ENCODE measurements at places on chromosomes 5 and 9. TPM values are rescaled to one million over a fixed set of nuclear protein-coding genes. Genes with fewer than 3 reads are reported as not detected.

GRCh38 chr9:132669319-132669697, 475 bp downstream of the DDX31 start:
- H3K27me3 ChIP-seq: no peaks in the 10 kb centered on the region
- H3K4me3 ChIP-seq: peak overlapping the region; percentile 93
- DNase-seq: no peak
- peaks cover 32% of the 10 kb centered on the region for H3K36me3 ChIP-seq

GRCh38 chr9:73423891-73424290, 272.2 kb downstream of the ANXA1 start:
- H3K27me3 ChIP-seq: no peaks in the 10 kb centered on the region
- H3K36me3 ChIP-seq: no peaks in the 10 kb centered on the region
- no peak for DNase-seq
- H3K27ac ChIP-seq: no peak overlapping the region
- H3K4me1 ChIP-seq: no peaks in the 10 kb centered on the region

- H3K36me3 ChIP-seq: no peaks in the 10 kb centered on the region
- H3K27ac ChIP-seq: no peak overlapping the region
- DNase-seq: peak; percentile 51
- H3K4me3 ChIP-seq: no peak overlapping the region
- peaks cover 69% of the 10 kb centered on the region for H3K27me3 ChIP-seq
- peaks cover 2% of the 10 kb centered on the region for H3K4me1 ChIP-seq
Measured at GRCh38 chr5:174793684-174794328, 69.4 kb downstream of the MSX2 start.

The TRAPPC13 gene
- 24.3 TPM for total RNA-seq

The NUP155 gene
- 106 TPM for total RNA-seq

- H3K36me3 ChIP-seq: peaks cover 6% of the 10 kb centered on the region
- H3K4me3 ChIP-seq: no peak overlapping the region
- H3K27me3 ChIP-seq: no peaks in the 10 kb centered on the region
- H3K4me1 ChIP-seq: peaks cover 45% of the 10 kb centered on the region
Measured at GRCh38 chr9:131701436-131701781, 38.5 kb downstream of the RAPGEF1 start.

DNA sequence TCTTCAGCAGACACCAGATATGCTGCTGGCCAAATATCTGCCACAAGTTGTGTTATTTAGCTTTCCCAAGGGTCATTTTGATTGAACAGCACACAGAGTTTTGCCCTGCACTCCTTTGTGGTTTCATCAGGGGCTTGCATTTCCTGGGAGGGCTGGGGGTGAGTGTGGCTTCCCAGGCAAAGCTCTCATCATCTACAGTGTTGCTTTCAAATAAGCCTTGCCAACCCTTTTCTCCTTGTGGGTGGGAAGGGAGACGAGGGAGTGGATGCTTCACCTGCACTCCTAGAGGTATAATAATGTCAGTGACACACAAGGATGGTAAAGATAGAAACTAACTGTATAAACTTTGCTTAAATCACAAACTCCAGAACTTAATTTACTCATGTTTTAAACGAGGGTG, 107.0 kb downstream of the MARCHF11 start:
- H3K4me3 ChIP-seq: no peak overlapping the region
- no peaks in the 10 kb centered on the region for H3K36me3 ChIP-seq
- no peak for DNase-seq

The AMBP gene
- not detected for total RNA-seq

Measured in activated naive CD8-positive, alpha-beta T cell treated with anti-CD3 and anti-CD28 coated beads for 36 hours (primary cell).